HepG2 (cell line): ENCODE measurements at places on chromosomes 11 and 22. TPM values are rescaled to one million over a fixed set of nuclear protein-coding genes. Genes with fewer than 3 reads are reported as not detected.

DNA sequence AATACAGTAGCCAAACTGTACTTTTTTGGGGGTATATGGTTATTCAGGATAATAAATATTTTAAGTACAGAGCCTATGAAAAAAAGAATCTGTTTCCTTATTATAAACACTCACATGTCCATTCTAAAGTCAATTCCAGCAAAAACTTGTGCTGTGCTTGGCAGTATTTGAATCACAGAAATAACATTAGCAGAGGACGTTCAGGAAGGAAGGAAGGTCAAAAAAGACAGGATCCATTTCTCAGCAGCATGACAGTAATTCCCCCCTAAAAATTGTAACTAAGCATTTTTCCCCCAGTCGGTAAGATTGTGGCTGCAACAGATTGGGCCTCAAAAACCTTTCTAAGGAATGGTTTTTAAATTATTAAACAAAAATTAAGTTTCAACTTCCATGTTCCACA lies 124.8 kb downstream of the ATG16L2 start:
- DNase-seq, result no peak

DNA sequence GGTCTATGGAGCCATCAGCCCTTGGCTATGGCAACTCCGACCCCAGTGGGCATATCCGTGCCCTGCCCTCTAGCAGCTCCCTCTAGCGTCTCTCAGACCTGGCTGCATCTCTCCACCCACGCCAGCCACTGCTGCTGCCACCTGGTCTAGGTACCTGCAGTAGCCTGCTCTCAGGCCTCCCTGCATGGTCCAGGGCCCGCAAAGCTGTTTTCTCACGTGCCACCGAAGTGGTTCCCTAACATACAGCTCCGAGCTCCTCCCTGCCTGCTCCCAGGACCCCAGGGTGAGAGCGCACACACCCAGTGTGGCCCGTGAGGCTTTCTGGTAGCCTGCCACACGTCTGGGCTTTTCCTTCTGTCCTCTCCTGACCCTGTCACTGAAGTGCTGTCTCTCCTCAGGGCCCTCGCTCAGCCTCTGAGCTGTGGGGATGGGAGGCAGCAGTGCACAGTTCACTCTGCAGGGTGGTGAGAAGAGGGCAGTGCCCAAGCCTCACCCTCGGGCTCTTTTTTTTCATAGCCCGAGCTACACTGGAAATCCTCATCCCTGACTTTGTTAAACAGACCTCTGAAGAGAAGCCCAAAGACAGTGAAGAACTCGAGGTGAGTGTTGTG lies 14.3 kb downstream of the DGCR8 start:
- DNase-seq, result no peak

DNA sequence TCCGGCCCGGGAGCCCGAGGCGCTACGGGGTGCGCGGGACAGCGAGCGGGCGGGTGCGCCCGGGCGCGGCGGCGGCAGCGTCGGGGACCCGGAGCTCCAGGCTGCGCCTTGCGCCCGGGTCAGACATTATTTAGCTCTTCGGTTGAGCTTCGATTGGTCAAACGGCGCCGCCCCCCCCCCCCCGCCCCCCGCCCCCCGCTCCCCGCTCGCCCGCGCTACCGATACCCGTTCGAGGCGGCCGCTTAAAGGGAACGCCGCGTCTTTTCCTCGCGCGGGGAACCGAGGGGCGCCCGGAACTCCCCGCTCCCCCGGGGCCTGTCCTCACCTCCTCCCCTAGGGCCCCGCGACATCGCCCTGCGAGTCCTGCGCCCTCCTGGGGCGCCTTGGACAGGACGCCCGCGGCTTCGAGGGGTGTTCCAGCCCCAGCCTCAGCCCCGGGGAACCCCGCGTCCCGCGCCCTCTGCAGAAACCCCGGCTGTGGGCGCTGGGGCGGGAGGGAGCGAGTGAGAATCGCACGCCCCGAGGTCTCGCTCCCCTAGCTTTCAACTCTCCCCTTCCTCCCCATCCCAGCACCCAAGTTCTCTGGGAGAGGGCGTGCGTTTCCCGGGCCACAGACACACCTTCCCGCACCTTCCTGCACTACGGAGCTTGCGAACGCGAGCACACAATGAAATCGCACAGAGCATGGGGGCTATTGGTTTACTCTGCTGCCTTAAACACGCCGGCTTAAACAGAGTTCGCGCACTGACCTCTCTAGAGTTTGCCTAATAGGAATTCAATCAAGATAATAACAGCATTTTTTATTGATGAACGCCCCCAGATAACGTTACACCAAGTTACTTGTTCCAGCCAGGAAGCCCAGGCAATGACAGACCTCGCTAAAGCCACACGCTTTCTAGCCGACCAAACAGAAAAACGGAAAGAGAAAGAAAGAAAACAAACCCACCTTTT lies at the start of gene BDNF:
TSS of gene BDNF (minus strand) at position 105 of the 951 bp plus-strand sequence. CDS start 41,891 bp downstream, outside the sequence.
- no peak for DNase-seq

DNA sequence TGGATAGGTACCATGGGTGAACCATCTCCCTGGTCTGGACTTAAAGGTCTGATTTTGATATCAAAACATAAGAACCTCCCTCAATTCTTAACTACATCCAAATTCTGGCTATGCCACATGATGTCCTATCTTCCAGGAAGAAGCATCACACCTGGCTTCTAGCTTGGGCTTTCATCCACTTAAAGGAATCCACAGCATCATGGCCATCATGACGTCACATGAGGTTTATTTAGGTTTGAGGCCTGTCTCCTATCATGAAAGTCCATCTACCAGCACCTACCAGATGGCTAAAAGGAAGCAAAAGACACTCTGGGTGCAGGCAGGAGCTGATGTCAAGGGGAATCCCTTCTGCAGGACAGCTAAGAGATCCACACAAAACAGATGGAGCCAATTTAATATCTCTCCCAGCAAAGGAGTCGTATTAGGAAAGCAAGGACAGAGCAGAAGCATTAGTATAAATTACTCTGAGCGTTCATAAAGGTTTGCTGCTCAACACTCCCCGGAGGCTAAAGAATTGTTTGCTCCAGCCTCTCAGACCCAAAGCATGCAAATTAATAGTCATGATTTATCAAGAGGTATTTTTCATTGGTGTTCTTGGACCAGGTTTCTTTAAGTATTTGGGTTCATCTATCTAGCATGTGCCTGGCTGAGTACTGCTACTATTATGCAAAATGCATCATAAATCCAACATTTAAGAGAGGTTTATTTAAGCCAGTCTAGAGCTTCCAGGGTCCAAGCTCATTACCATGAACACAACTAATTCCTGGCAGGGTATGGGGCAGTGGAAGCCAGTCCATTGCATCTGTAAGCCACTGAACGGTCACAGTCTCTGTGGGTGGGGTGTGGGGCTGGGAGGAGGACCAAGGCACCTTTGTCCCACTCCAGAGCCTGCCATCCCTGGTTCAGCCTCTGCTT lies 47.2 kb downstream of the GALNT18 start:
- no peak for DNase-seq

GRCh38 chr11:5671831-5672230 lies 13.0 kb downstream of the TRIM5 start:
- no peak for DNase-seq

DNA sequence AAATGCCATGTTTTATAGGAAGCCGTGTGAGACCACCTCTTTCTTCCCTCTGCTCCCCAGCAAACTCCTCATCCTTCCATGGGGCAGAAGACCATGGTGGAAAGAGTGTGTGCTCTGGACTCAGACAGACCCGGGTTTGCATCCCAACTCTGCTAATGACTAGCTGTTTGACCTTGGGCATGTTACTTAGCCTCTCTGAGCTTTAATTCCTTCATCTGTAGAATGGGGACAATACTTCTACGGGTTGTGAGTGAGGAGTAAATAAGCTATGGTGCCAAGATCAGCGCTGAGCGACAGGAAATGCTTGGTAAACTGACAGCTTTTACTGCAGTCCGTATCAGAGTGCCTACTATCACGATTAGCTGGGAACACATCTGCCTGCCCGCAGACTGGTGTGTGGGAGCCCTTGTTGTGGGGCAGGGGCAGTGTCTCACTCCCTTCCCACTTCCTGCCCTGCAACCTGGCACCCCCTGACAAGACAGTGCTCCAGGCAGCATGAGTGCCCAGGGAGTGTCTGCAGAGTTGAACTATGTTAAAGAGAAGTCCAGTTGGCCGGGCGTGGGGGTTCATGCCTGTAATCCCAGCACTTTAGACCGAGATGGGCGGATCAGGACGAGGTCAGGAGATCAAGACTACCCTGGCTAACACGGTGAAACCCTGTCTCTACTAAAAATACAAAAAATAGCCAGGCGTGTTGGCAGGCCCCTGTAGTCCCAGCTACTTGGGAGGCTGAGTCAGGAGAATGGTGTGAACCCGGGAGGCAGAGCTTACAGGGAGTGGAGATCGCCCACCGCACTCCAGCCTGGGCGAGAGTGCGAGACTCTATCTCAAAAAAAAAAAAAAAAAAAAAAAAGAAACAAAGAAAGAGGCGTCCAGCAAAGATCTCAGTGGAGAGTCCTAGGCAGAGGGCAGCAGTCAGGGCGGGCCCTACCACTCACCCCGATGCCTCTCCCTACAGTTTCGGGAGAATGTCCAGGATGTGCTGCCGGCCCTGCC lies 2.2 kb downstream of the SEC14L2 start:
- no peak for DNase-seq

- DNase-seq, result no peak
These were observed 72.7 kb downstream of the BRD1 start for GRCh38 chr22:49754696-49755630.

DNA sequence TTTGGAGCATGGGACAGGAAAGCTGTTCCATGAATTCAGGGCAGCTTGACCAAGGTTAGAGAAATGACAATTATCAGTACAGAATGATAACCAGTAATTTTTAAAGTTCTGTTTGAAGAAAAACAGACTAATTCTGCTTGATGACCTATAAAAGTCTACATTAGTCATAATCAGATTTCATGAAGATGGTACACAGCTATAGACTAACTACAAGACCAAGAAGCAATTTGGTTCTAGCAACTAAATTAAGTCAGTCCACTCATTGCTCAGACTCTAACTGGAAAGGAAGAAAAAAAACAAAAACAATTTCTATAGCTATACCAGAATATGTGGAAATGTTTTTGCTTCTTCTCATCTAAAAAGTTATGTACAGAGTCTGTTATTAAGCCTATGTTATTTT lies 24.9 kb downstream of the MRTFA start:
- DNase-seq, result no peak

DNA sequence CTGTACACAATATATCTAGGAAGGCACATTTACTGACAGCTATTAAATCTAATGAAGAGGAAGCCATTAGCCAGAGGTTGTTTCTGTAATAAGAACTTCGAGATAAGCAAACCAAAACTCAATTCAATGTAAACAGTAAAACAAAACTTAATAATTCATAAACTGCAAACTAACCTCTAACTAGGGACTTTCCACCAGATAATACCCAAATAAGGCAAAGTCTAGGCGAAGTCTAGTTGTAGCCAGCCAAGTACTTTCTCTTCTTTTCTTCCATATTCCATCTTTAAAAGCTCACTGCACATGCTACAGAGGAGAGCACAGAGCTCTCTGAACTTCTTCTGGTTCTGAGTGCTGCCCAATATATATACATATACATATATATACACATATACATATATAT lies 229.9 kb upstream of the ANO5 start:
- DNase-seq, result no peak

DNA sequence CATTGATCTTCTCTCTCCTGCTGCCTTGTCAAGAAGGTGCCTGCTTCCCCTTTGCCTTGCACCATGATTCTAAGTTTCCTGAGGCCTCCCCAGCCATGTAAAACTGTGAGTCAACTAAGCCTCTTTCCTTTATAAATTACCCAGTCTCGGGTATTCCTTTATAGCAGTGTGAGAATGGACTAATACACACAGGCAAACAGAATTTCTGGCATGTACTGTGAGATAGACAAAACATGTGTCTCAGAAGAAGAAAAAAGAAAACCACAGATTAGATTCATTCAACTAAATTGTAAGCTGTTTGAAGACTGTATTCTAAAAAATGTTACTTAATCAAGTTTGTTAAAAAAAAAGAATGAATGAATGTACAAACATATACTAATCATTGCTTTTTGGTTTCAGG lies 1.5 kb upstream of the MMP20 start:
- no peak for DNase-seq

DNA sequence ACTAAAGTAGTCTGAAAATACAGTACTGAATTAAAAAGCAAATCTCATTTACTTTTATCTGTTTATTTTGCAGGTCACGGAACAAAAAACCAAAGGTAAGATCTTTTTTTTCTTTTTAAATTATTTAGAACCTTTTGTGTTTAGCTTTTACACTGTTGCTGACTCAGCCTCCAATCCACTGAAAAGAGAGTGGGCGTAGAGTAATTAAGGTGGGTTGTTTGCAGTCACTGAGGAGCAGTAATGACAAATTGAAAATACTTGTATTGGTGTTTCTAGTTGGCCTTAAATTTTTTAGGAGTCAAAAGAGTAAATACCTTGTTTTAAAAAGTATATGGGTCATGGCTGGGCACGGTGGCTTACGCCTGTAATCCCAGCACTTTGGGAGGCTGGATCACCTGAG lies 73.4 kb downstream of the TNRC6B start:
- no peak for DNase-seq

- no peak for DNase-seq
These were observed 91.3 kb upstream of the AMOTL1 start for GRCh38 chr11:94676814-94677213.

DNA sequence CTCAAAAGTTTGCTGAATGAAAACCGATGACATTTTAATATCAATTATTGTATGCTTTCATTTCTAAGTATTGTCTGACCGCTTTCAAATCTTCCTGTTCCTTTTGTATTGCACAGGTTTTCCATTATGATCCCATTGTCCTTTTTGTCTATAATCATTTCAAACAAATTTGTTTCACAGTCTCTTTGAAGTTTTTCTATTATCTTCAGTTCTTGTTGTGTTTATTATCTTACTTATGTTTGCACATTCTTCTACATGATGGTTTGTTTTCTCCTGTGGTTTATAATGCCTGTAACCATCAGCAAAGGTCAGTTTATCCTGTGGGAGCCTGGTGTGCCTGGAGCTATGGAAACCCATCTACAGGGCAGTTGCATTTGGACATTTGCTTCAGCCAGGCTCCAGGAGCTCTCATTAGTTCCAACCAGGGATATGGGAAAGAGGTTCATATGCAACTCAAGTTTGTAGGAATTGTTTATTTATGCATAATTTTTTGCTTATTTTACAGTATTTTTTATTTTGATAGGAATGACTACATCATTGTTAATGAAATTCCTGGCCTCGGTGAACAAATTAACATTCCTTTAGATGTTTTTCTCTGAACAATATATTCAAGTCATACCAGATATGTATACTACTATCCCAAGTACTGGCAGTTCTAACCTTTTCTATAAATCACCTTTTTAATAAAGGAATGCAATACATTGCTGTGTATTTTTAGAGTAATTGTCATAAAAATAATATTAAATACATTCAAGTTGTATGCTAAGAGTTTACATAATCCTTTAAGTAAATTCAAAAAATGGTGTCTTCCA lies 179.2 kb downstream of the SBF2 start:
- DNase-seq, result no peak

DNA sequence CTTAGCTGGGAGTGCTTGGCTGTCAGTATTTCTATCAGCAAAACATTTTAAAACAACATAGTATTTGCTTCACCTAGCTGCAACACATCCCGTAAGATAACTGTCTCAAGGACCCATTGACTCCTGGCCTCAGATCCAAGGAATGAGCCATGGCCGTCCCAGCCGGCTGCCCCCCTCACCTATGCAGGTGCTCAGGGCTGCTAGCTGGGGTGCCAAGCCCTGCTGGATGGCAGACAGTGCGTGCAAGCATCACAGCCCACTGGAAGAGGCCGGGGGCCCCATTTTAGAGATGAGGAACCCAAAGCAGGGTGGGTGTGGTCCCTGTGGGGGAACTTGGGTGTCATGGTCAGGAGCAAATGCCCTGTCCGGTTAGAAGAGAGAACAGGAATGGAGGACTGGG lies 8.5 kb downstream of the PSMC3 start:
- DNase-seq, result no peak

GRCh38 chr11:11441516-11441915 lies 88.5 kb upstream of the CSNK2A3 start:
- no peak for DNase-seq

CATSPERZ gene
- 0.22 and 0.73 TPM in 2 replicates for total RNA-seq

APOC3 gene
- 179 and 314 TPM in 2 replicates for total RNA-seq

GAL gene
- total RNA-seq, result not detected in 2 replicates

PDGFB gene
- 0.65 and 1.4 TPM in 2 replicates for total RNA-seq
